ENCODE measurements at places on chromosomes 12 and 14. TPM values are rescaled to one million over a fixed set of nuclear protein-coding genes. Genes with fewer than 3 reads are reported as not detected.

DNA sequence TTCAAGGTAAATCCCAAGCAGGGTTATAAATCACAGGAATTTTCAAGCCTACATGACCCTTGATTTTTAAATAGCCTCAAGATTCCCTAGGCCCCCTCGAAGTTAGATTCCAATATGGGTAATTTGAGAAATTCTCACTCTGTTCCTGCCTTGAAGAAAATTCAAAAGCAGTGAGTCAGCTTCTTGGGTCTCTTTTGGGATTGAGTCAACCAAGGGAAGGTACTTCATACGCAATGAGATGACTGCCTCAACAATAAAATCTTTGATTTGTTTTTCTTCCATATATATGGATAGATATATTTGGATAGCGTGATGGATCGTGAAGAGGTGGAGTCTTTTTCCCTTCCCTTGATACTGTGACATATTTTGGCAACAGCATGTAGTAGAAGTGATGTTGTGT lies 180.4 kb upstream of the ATP2B1 start:
- H3K27me3 ChIP-seq: no peaks in the 10 kb centered on the region
- H3K4me3 ChIP-seq: no peak overlapping the region
- H3K4me1 ChIP-seq: peaks cover 4% of the 10 kb centered on the region
- H3K36me3 ChIP-seq: no peaks in the 10 kb centered on the region

RPS29 gene
- 8,830 TPM for polyA plus RNA-seq

DPF3 gene
- 1.3 TPM for polyA plus RNA-seq

DNA sequence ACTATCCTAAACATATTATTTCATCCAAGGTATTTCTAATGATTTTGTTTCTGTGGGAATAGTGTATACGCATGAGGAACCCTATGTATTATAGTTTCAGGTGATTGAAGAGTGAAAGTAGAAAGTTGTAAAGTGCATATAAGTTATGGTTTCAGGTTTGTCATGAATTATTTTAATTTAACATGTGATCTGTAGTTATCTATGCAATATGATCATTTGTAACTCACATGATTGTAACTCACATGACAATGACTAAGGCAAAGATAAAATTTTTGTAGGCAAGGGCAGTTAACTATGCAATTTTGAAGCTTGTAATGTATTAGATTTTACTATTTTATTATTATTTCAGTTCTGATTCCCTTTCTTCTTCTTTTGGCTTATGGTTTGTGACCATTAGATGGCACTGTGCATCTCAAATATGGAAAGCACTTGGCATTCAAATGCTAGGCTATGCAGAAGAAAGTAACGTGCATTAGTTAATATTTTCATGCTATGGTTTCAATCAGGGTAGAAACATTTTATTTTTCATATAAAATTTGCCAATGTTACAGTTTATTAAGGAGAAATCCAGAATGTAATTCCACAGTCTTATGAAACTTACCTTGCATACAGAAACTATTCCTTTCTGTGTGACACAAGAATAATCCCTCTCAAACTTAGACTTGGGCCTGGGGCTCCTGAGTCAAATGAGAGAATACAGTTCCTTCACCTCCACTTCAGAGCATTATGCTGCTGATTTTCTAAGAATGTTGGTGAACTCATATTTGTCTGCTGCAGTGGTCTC lies 15.8 kb upstream of the TMEM30B start:
- no peaks in the 10 kb centered on the region for H3K36me3 ChIP-seq
- no peak overlapping the region for H3K27ac ChIP-seq
- no peaks in the 10 kb centered on the region for H3K27me3 ChIP-seq
- DNase-seq: peak; percentile 52

DNA sequence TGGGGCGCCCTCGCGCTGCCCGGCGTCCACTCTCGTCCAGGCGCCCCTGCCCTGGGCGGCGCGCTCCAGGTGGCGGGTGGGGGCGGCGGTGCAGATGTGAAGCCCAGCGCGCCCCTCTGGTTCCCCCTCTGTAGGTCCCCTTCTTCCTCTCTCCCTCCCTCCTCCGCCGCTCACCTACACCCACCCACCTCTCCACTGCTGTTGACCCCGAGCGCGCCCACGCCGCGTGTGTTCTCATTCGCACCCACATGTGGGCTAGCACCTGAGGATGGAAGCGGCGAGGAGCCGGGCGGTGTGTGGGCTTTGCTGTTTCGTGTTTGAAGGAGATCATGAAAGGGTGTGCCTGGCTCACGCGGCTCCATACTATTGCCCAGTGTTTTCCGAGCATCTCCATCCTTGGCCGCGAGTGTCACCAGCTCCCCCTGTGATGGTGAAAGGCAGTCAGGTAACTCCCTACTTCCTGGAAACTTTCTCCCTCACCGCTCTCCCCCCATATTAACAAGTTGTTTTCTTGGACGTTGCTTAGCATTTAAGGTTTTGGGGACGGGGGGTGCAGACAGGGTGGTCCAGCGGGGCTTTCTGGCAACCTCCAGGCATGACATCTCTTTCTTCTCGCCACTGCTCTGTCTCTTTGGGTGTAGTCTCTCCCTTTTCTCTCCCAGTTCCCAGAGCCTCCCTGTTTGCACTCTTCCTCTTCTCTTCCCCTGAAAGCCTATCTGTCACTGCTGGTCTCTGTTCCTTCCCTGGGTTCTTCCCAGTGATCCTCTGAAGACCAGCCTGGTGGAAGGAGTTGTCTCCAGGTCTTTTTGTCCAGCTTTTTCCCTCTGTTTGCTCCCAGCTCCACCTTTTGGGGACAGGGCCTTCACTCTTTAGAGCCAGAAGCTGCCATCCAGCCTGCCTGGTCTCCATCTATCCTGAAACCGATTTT lies 1.6 kb downstream of the CACNA1C start:
- peaks cover 4% of the 10 kb centered on the region for H3K4me1 ChIP-seq
- no peak for DNase-seq
- H3K27ac ChIP-seq: no peak overlapping the region
- H3K27me3 ChIP-seq: peaks cover 25% of the 10 kb centered on the region
- no peaks in the 10 kb centered on the region for H3K36me3 ChIP-seq

RNASE1 gene
- polyA plus RNA-seq: not detected

DNA sequence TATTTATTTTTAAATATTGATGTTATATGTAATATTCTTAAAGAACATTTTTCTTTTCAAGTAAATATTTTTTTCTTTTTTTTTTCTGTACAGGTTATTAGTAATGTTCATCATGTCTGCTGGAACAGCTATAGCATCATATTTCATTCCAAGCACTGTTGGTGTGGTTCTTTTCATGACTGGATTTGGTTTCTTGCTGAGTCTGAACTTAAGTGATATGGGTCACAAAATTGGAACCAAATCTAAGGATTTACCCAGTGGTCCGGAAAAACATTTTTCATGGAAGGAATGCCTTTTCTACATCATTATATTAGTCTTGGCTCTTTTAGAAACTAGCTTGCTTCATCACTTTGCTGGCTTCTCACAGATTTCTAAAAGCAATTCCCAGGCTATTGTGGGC lies 23.2 kb downstream of the PCNX4 start:
- H3K27ac ChIP-seq: no peak overlapping the region
- H3K36me3 ChIP-seq: peaks cover 5% of the 10 kb centered on the region
- H3K4me1 ChIP-seq: no peaks in the 10 kb centered on the region
- no peaks in the 10 kb centered on the region for H3K27me3 ChIP-seq

TECPR2 gene
- 4.5 TPM for polyA plus RNA-seq

GRCh38 chr14:63375769-63376168 lies 57.0 kb upstream of the GPHB5 start:
- H3K4me1 ChIP-seq: no peaks in the 10 kb centered on the region
- no peak for DNase-seq
- no peak overlapping the region for H3K4me3 ChIP-seq
- H3K27me3 ChIP-seq: no peaks in the 10 kb centered on the region

- H3K36me3 ChIP-seq: no peaks in the 10 kb centered on the region
- H3K4me1 ChIP-seq: no peaks in the 10 kb centered on the region
- no peak overlapping the region for H3K27ac ChIP-seq
- no peak overlapping the region for H3K4me3 ChIP-seq
- H3K27me3 ChIP-seq: no peaks in the 10 kb centered on the region
Observed at GRCh38 chr12:85809500-85809899, 26.7 kb downstream of the RASSF9 start.

INHBC gene
- polyA plus RNA-seq: not detected

DNA sequence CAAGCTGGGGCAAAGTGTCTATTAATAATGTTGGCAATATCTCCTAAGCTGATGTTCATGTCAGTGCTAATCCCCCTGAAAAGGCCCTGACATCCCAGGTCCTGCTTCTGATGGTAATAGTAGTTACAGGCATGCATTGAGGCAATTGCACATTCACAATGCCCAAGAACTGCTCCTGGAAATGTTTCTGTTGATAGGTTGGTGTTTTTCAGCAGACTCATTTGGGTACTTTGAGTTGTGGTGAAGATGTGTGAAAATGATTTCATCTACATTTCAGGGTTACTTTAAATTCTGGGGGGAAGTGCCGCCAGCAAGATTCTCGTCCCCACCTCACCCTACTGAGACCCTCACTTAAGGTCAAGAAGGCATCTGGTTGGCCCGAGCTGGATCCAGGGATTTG lies 92.9 kb downstream of the BBS10 start:
- no peak overlapping the region for H3K4me3 ChIP-seq
- H3K27ac ChIP-seq: no peak overlapping the region
- H3K36me3 ChIP-seq: no peaks in the 10 kb centered on the region

CCDC197 gene
- polyA plus RNA-seq: not detected

DNA sequence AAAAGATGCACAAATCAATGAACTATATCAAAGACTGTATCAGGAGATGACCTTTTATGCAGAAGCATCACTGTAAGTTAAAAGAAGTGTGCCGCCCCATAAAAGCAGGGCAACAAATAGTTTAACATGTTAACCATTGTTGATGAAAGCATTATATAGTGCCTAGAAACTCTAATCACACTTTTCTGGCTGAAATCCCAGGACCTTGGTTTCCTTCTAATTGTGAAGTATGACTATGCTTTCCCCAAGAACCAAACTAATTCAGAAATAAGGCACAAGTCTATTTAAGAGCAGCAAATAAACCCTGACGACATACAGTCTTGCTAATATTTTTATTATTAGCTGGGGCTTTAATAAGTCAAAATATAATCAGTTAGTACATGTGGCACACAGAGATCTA lies 21.7 kb downstream of the RACGAP1 start:
- H3K27me3 ChIP-seq: no peaks in the 10 kb centered on the region
- H3K4me3 ChIP-seq: no peak overlapping the region
- H3K4me1 ChIP-seq: no peaks in the 10 kb centered on the region
- no peak for DNase-seq
- peaks cover 7% of the 10 kb centered on the region for H3K36me3 ChIP-seq

DNA sequence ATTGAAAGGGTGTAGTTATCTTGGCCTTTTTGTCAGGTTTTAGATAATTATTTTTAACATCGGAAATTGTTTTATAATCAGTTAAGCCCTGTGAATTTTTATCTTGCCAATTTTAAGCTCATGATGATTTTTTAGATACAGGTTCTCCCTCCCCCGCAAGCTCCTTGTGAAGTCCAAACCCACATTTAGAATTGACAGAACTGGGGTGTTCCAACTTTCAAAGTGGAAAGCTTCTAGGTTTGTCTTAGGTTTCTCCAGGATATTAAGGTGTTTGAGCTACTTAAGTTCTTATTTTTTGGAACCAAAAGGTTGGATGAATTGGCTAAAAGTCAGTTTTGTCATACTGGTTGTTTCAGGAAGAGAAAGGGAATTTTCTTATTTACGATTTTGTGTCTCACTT lies 49.1 kb downstream of the ATP2A2 start:
- no peak overlapping the region for H3K4me3 ChIP-seq
- DNase-seq: no peak
- H3K27me3 ChIP-seq: no peaks in the 10 kb centered on the region

- no peaks in the 10 kb centered on the region for H3K36me3 ChIP-seq
- H3K4me3 ChIP-seq: no peak overlapping the region
- no peak for DNase-seq
- no peak overlapping the region for H3K27ac ChIP-seq
Observed at GRCh38 chr14:44785096-44785495, 176.7 kb downstream of the KLHL28 start.

NPAS3 gene
- polyA plus RNA-seq: not detected

LIN7A gene
- polyA plus RNA-seq: not detected

NOVA1 gene
- polyA plus RNA-seq: not detected

- no peak overlapping the region for H3K27ac ChIP-seq
- no peak for DNase-seq
- no peak overlapping the region for H3K4me3 ChIP-seq
- peaks cover 13% of the 10 kb centered on the region for H3K36me3 ChIP-seq
Observed at GRCh38 chr12:112096070-112096469, 12.5 kb downstream of the NAA25 start.

DNA sequence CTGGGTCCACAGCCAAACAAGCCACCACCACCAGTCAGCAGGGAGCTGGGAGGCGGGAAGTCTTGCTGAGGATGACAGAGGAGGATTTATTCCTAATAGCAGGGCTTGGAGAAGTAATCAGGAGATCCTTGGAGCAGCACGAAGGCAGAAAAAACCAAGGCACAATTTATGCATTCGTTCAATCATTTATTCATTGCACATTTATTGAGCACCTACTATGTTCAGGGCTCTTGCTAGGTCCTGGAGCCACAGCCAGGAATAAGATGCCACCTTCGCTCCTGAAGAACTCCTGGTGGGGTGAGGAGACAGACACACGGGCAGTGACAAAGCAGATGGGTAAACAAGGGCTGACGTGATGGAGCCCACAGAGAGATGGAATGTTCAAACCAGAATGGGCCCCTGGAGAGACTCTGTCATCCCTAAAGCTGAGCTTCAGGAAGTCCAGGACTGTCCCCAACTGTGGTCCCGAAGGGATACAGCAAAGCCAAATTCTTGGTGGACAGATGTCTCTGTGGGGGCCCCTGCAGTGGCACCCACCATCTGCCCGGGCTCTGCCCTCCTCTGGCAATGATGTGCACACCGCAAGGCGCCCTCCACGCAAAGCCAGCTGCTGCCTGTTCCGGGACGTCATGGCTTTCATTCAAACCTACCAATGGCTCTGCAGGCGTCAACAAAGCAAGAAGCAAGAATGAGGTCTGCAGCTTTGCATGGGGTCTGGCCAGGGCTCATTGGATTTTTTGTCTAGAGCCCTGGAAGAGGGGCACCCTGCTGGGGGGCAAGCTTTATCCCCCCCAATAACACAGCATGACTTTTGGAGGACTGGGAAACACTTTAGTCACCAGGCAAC lies 3.0 kb upstream of the TESC start:
- no peak overlapping the region for H3K27ac ChIP-seq
- H3K27me3 ChIP-seq: no peaks in the 10 kb centered on the region
- no peak for DNase-seq
- peaks cover 14% of the 10 kb centered on the region for H3K4me1 ChIP-seq
- H3K4me3 ChIP-seq: no peak overlapping the region

OR4K15 gene
- not detected for polyA plus RNA-seq

DNA sequence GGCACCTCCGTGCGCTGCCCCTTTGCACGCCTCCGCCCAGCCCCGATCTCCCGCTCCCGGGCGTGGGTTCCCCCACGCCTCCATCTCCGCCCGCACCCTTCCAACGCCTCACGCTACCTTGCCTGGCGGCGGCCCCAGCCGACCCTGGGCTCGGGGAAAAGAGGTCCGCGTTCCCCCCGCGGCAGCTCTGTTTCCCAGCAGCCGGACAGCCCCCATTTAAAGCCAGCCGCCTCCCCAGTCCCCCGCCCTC lies at the start of gene PRIMA1:
PRIMA1 (minus strand) TSS at position 193 of the 250 bp plus-strand sequence. CDS start 767 bp downstream, outside the sequence.
- H3K36me3 ChIP-seq: no peaks in the 10 kb centered on the region
- no peak for DNase-seq
- H3K4me1 ChIP-seq: no peaks in the 10 kb centered on the region
- peaks cover 6% of the 10 kb centered on the region for H3K27me3 ChIP-seq

Data from CD8-positive, alpha-beta memory T cell (primary cell).